LHCN-M2 (cell line): ENCODE measurements at places on chromosomes 7 and 10. TPM values are rescaled to one million over a fixed set of nuclear protein-coding genes. Genes with fewer than 3 reads are reported as not detected.

The NUP205 gene
- 106 and 116 TPM in 2 replicates for total RNA-seq

The NSUN6 gene
- 7.2 and 9.3 TPM in 2 replicates for total RNA-seq

The HNRNPA2B1 gene
- 226 and 347 TPM in 2 replicates for total RNA-seq

The FZD8 gene
- total RNA-seq = 4.1 and 4.2 TPM in 2 replicates

The KAZALD1 gene
- total RNA-seq = 15.1 and 16.1 TPM in 2 replicates

The METTL27 gene
- 3.2 and 5.7 TPM in 2 replicates for total RNA-seq

The C10orf105 gene
- not detected in 2 replicates for total RNA-seq

The GIMAP2 gene
- 2.6 and 3.4 TPM in 2 replicates for total RNA-seq

The PTF1A gene
- total RNA-seq = not detected in 2 replicates

The VPS41 gene
- total RNA-seq = 43.0 and 52.4 TPM in 2 replicates

The TUBAL3 gene
- not detected in 2 replicates for total RNA-seq

The TMEM196 gene
- total RNA-seq = not detected in 2 replicates

The VGF gene
- total RNA-seq = 0.45 and 0.69 TPM in 2 replicates

The ANKRD30A gene
- not detected in 2 replicates for total RNA-seq

The NXPH1 gene
- 1.0 and 2.8 TPM in 2 replicates for total RNA-seq
